ENCODE measurements at places on chromosomes 2 and 18. TPM values are rescaled to one million over a fixed set of nuclear protein-coding genes. Genes with fewer than 3 reads are reported as not detected.

GRCh38 chr2:100814453-100814852 lies 5.5 kb upstream of the NPAS2 start:
- no peak overlapping the region for H3K27ac ChIP-seq
- H3K4me3 ChIP-seq = no peak overlapping the region
- H3K4me1 ChIP-seq = peaks cover 27% of the 10 kb centered on the region
- no peak for DNase-seq
- H3K36me3 ChIP-seq = no peaks in the 10 kb centered on the region

- no peak for DNase-seq
- no peaks in the 10 kb centered on the region for H3K4me1 ChIP-seq
- no peaks in the 10 kb centered on the region for H3K27me3 ChIP-seq
- H3K27ac ChIP-seq = no peak overlapping the region
Measured at GRCh38 chr2:3355951-3356569, 21.6 kb downstream of the EIPR1 start.

Gene INHBB
- 0.09 TPM for total RNA-seq

Gene GCKR
- not detected for total RNA-seq

GRCh38 chr18:37419315-37419714 lies 146.3 kb downstream of the CELF4 start:
- H3K36me3 ChIP-seq = no peaks in the 10 kb centered on the region
- no peaks in the 10 kb centered on the region for H3K27me3 ChIP-seq
- H3K4me1 ChIP-seq = no peaks in the 10 kb centered on the region

- DNase-seq = no peak
- H3K4me3 ChIP-seq = no peak overlapping the region
- H3K4me1 ChIP-seq = no peaks in the 10 kb centered on the region
- no peaks in the 10 kb centered on the region for H3K36me3 ChIP-seq
- no peaks in the 10 kb centered on the region for H3K27me3 ChIP-seq
Measured at GRCh38 chr2:178282075-178282815, 87.9 kb downstream of the OSBPL6 start.

Gene IL1RL2
- total RNA-seq = not detected

Gene SERPINB3
- not detected for total RNA-seq

DNA sequence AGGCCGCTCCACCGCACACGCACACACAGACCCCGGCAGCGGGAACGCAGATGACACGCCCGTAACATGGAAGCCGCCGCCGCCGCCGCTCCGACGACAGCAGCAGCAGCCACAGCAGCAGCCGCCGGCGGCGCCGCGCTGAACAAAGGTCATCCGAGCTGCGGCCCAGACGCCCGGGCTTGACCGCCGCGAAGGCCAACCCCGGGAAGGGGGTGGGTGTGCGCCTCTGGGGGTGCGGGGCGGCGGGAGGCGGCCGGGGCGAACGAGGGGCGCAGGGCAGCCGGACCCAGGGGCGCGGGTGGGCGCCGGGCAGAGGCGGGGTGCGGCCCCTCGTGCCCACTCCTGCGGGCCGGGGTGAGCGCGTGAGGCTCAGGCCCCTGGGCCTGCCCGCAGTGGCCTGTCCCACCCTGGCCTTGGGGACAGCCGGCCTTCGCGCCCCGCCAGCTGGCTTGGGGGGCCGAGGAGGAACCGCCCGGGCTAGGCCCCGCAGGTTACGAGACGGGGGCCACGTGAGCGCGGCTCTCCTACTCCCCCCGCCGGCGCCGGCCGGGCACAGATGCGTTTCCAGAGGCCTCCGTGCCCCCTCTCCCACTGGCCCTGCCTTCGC lies 1.0 kb upstream of the ZNF532 start:
- H3K36me3 ChIP-seq = peaks cover 37% of the 10 kb centered on the region
- peaks cover 76% of the 10 kb centered on the region for H3K4me1 ChIP-seq
- peak; percentile 39 for DNase-seq
- no peaks in the 10 kb centered on the region for H3K27me3 ChIP-seq
- H3K27ac ChIP-seq = peak overlapping the region; percentile 96
- peak overlapping the region; percentile 52 for H3K4me3 ChIP-seq

DNA sequence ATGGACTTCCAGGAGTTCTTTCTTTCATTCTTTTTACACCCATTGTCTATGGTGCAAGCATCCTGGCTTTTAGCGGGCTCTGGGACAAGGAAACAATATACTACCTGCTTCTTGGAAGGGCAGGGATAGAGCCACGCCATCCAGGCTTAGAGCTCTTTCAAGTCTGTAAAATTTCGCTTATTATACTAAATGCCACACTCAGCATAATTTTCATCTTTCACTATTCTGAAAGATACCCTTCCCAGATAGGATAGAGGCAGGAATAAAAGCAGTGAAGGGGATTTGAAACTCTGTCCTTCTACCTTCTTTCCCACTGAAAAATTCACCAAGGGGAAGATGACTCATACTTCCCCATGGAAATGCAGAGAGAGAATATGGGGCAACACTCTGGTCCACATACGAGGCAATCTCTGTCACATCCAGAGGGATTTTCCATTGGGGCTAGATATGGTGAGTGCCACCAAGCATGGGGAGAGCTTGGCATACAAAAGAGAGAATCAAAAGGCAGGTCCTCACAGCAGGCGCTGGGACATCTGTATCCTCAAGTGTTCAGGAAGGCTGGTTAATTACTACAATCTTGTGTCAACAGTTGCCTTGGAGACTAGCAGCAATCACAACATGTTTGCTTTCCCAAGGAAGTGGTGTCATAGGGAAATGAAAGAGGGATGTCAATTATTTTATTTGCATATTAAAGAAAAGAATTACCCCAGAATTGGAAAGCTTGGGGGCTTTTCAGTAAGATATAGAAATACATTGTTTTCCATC lies 127.6 kb downstream of the TDRD15 start:
- H3K4me1 ChIP-seq = no peaks in the 10 kb centered on the region
- H3K27me3 ChIP-seq = no peaks in the 10 kb centered on the region
- no peak overlapping the region for H3K4me3 ChIP-seq

- no peaks in the 10 kb centered on the region for H3K27me3 ChIP-seq
- H3K4me3 ChIP-seq = no peak overlapping the region
- DNase-seq = no peak
- no peak overlapping the region for H3K27ac ChIP-seq
- peaks cover 48% of the 10 kb centered on the region for H3K36me3 ChIP-seq
Measured at GRCh38 chr2:190670182-190670946, 21.5 kb downstream of the NAB1 start.

DNA sequence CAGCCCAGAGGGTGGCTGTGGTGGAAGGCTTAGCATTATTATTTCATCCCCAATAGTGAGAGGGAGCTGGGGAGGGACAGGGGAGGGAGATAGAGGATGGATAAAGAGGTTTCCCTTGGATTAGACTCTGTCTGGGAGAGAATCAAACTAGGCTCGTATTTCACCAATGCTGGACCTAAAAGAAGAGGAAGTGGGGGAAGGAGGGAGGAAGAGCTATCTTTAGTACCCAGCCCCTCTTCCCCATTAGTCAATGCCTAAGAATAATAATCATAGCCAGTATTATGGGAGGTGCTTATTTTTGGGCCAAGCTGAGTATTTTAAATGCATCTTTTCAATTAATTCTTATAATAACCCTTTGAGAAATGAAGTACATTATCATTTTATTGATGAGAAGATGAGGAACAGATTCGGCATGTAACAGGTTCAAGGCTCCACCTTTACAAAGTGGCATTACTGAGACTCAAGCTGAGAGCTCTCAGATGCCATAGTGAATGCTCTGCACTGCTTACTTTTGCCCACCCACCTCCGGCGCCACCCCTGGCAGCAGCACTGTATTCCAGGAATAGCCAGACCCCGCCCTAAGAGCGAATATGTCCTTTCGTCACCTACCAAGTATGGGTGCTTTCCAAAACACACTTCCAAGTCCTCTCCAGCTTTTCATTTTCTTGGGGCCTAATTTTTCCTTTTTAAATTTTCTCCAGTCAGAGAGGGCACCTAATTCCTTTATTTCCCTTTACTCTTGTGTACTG lies 21.0 kb downstream of the PAX8 start:
- no peak overlapping the region for H3K4me3 ChIP-seq
- H3K27me3 ChIP-seq = no peaks in the 10 kb centered on the region
- no peak for DNase-seq
- no peak overlapping the region for H3K27ac ChIP-seq
- peaks cover 11% of the 10 kb centered on the region for H3K4me1 ChIP-seq
- no peaks in the 10 kb centered on the region for H3K36me3 ChIP-seq

DNA sequence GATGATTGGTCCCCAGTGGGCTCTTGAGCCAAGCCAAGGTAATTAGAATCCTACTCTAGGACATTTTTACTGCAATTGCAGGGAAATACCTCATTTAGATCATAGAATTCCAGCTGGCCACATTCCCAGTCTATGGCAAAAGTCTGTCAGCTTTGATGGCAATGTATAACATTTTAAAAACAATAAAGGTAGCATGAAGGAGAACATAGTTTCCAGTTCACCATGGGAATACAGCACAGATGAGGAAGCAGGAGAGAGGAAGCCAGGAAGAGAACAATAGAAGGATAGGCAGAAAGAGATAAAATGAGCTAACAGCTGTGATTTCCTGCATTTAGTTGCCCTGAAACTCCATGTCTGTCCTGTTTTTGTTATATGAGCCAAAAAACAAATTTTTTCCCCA lies 897.3 kb upstream of the DDX18 start:
- no peak overlapping the region for H3K4me3 ChIP-seq
- no peaks in the 10 kb centered on the region for H3K27me3 ChIP-seq

GRCh38 chr2:175234650-175235049 lies 53.1 kb upstream of the ATP5MC3 start:
- no peaks in the 10 kb centered on the region for H3K36me3 ChIP-seq
- H3K27ac ChIP-seq = no peak overlapping the region
- peaks cover 15% of the 10 kb centered on the region for H3K27me3 ChIP-seq
- no peak overlapping the region for H3K4me3 ChIP-seq
- no peak for DNase-seq

DNA sequence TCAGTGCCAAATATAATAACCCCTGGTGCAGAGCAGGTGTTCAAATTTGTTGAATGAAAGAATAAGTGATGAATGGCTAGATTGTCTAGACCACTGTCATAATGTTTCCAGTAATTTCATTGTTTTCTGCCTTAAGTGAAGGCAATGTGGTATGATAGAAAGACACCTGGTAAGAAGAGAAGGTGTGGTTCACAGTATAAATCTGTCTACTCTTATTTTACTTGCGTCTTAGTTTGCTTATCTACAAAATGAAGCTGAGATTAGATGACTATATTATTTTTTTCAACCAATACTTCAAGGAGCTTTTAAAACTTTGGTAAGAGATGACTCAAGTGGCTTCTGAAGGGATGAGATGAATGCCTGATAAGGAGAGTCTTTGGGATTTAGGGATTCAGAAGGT lies 788.4 kb downstream of the EPHA4 start:
- H3K36me3 ChIP-seq = no peaks in the 10 kb centered on the region
- H3K27ac ChIP-seq = no peak overlapping the region
- H3K4me3 ChIP-seq = no peak overlapping the region
- peaks cover 5% of the 10 kb centered on the region for H3K4me1 ChIP-seq
- DNase-seq = no peak

DNA sequence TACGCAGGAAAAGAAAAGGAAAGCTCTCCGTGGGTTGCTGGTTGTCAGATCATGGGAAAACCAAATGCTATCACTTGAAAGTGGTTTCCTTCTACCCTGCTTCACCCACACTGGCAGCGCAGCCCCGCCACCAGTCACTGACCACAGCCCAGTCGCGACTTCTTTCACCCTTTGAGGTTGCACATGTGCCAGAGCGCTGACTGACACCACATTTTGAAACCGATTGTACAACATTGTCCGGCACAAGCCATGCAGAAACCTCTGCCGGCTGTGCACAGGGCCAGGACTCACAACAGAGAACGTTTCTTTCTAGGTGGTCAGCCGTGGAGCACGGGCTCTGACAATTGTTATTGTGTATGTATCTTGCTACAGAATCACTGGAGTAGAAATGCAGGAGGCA lies 827.2 kb upstream of the POU3F3 start:
- no peak overlapping the region for H3K4me3 ChIP-seq
- no peaks in the 10 kb centered on the region for H3K4me1 ChIP-seq
- no peak for DNase-seq

DNA sequence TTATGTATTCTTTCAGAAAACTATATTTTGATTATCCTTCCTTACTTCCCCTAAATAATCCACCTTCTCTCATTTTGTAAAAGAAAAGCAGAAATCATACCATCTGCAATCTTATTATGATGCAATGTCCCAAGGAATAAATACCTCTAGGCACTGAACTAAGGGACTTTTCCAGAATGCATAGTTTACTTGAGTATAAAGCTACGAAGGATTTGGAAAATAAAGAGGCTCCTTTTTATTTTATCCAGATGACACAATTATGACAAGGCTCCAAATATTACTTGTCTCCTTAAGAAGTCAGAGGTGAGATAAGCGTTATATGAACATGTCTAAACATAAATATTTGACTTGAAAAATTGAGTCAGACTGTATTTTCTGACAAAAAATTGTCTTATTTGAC lies 72.1 kb downstream of the COL3A1 start:
- H3K27ac ChIP-seq = no peak overlapping the region
- no peak for DNase-seq
- no peak overlapping the region for H3K4me3 ChIP-seq
- peaks cover 91% of the 10 kb centered on the region for H3K36me3 ChIP-seq
- H3K4me1 ChIP-seq = no peaks in the 10 kb centered on the region

Gene POLE4
- 46.8 TPM for total RNA-seq

Gene PTPN2
- 52.2 TPM for total RNA-seq

DNA sequence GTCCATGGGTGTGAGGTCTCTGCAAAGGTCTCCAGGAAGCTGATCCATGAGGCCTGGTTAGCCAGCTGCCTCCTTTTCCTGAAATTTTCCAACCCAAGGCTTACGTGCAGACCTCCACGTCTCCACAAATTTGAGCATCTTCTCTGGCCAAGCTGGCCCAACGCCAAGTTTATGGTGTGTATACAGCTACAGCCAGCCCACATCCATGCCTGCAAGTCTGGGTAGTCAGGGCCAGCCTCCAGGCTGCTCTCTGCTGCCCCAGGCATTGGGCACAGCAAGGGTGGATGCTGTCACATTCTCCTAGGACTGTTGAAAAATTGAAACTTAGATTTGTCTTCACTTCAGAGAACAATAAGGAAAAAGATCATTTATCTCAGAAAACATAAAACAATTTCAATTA lies 525.5 kb upstream of the CHAC2 start:
- H3K4me1 ChIP-seq = no peaks in the 10 kb centered on the region
- H3K4me3 ChIP-seq = no peak overlapping the region
- no peak for DNase-seq
- no peaks in the 10 kb centered on the region for H3K27me3 ChIP-seq

DNA sequence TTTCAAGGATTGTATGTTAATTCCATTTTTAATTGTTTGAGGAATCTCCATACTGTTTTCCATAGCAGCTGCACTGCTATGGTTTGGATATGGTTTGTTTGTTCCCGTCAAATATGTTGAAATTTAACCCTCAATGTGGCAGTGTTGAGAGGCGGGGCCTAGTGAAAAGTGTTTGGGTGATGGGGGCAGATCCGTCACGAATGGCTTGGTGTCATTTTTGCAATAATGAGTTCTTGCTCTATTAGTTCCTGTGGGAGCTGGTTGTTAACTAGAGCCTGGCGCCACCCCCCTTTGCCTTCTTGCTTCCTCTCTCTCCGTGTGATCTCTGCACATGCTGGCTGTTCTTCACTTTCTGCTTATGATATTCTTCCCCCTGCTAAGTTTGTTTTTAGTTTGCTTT lies 71.4 kb upstream of the LDLRAD4 start:
- H3K4me1 ChIP-seq = no peaks in the 10 kb centered on the region
- H3K27ac ChIP-seq = no peak overlapping the region
- no peaks in the 10 kb centered on the region for H3K36me3 ChIP-seq
- no peak for DNase-seq

Gene UPP2
- total RNA-seq = not detected

All from SJSA1 (cell line).